GOT3 (cell line): ENCODE measurements at places on chromosomes 13 and 19.

GRCh38 chr13:40205771-40206240 lies 460.6 kb downstream of the FOXO1 start:
- DNase-seq = no peak

DNA sequence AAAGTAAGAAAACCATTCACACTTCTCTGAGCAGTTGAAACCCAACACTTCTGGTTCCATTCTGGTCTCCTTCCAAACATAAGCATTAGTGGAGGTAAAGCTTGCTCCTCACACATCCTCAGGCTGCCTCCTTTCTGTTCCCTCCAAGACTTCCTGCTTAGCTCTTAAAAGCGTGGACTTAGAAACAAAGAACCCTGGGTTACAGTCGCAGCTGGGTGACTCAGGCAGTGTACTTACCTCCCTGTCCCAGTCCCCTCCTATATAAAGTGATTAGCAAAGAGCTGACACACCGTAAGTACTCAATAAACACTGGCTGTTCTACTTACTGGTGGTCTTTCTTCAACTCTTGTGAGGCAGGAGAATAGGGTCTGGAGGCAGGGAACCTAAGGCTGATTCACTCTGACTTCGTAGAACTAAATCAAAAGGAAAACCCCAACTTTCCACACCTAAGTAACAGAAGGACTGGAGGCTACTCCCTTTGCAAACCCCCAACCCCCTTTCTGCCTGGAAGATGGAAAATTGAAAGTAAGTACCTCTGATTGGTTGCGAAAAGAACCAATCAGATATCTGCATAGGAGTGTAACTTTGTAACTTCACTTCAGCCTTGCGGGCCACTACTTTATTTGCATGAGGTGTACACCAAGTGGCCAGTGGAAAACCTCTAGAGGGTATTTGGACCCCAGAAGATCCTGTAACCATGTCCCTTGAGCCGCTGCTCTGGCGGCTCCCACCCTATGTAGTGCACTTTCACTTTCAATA lies 165.4 kb downstream of the SUCLA2 start:
- DNase-seq = no peak

DNA sequence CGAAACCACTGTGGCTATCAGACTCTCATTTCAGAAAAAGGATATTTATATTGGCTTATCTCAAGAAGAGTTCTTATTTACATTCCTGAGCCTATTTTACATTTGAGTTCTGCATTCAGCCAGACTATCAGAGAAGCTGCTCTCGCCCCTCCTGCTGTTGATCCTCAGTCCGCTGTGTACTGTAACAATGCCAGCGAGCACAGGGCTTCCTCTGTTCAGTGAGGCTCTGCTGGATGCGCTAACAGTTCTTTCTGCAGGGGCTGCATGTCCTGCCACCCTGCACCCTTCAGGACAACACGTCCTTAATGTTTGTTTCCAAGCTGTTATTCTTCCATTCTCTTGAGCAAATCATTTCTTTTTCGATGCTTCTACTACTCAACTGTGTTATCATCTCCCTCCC lies 463.7 kb upstream of the SGCG start:
- DNase-seq = no peak

GRCh38 chr19:10290357-10290875 lies 664 bp downstream of the ICAM5 start:
- no peak for DNase-seq

GRCh38 chr13:73865027-73865426 lies 269.2 kb downstream of the KLF12 start:
- DNase-seq = no peak

DNA sequence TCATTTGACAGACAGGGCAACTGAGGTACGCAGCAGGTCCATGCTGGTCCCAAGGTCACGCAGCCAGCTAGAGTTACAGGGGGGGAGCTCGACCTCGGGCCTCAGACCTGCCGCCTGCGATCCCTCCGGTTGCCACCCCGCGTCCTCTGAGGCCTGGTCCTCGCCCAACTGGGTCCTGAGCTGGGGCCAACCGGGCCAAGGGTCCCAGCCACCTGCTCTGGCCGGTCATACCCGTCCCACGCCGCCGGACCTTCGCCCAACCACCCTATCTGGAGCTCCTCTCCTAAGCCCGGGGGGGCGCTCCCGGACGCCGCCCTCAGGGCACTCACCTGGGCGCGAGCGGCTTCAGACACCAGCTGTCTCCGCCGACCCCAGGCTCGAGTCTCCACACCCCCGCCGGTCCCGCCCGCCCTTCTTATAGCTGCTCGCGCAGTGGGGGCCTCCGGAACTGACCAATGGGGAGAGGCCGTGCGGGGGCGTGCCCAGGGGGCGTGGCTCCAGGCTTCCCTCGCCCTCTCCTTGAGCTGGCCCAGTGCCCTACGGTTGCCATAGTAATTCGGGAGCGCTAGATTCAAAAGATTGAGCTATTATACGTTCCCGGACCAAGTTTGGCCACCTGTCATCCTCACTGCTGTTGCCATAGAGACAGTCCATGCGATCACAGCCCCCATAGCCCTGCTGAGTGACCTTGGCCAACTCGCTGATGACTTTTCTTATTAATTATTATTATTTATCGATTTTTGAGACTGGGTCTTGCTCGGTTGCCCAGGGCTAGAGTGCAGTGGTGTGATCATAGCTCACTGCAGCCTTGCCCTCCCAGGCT lies at the start of gene PLIN5:
TSS of gene PLIN5 (minus strand) at position 389 of the 823 bp plus-strand sequence. CDS start 1,150 bp downstream, outside the sequence.
- DNase-seq = no peak

GRCh38 chr19:57747472-57747807 lies 825 bp downstream of the ZNF776 start:
- DNase-seq = no peak

GRCh38 chr13:78881054-78881453 lies 222.1 kb upstream of the OBI1 start:
- no peak for DNase-seq

DNA sequence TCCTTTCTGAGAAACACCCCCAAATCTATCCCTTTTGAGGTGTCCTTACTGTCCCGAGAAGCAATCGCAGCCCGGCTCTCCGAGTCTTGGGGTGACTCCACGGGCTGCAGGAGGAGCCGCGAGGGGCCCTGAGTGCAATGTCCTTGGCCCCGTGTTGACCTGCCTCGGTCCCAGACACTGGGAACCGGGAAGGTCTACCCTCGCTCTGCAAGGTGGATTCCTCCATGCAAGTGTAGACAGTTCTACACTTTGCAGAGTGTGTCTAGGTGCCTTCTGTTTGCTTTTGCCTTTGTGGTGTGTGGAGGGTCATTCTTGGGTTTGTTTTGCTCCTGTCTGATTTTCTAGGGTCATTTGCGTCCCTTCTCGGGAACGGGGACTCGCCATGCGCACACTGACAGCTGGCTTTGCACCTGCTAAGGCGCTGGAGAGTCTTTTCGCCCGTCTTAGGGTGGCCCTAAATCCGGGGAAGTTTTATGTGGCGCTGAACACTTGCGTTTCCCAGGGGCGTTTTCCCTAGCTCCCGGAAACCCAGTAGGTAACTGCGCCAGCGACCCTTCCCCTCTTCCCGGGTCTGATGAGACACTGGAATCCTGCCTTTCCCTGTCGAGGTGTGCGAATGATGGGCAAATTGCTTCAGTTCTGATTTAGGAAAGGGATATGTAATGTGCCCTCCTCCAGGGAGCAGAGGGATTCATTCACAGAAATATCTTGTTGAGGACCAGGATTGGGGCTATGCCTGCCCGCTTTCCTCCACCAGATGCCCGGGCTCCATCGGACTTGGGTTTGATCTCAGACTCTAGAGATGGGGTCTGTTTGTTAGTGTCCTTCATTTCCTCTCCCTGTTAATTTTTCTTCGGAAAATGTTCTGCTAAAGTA lies 755 bp downstream of the SERTM1 start:
- DNase-seq = no peak

DNA sequence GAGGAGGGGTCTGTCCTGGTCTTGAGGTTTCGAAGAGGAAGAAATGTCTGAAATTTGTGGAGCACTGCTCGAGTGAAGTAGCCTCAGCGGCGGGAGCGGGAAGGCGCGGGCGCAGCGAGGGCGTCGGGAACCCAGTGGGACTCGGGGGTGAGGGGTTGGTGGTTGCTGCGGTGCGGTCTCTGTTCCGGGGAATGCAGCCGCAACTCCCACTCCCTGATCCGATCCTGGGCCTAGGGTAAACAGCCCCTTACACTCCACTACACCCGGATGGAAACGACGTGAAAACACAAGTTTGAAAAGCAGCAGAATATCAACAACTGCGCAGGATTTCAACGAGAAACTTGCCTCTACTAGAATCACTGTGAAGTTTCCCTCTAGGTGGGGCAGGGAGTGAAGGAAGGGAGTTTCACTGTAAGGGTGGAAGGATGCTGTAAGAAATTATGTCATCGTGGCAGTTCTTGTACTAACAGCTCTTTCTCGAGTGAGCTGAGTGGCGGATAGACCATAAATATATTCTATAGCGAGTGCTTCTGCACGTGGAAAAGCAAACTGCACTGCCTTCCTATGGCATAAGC lies 2.0 kb upstream of the KLF12 start:
- DNase-seq = no peak

DNA sequence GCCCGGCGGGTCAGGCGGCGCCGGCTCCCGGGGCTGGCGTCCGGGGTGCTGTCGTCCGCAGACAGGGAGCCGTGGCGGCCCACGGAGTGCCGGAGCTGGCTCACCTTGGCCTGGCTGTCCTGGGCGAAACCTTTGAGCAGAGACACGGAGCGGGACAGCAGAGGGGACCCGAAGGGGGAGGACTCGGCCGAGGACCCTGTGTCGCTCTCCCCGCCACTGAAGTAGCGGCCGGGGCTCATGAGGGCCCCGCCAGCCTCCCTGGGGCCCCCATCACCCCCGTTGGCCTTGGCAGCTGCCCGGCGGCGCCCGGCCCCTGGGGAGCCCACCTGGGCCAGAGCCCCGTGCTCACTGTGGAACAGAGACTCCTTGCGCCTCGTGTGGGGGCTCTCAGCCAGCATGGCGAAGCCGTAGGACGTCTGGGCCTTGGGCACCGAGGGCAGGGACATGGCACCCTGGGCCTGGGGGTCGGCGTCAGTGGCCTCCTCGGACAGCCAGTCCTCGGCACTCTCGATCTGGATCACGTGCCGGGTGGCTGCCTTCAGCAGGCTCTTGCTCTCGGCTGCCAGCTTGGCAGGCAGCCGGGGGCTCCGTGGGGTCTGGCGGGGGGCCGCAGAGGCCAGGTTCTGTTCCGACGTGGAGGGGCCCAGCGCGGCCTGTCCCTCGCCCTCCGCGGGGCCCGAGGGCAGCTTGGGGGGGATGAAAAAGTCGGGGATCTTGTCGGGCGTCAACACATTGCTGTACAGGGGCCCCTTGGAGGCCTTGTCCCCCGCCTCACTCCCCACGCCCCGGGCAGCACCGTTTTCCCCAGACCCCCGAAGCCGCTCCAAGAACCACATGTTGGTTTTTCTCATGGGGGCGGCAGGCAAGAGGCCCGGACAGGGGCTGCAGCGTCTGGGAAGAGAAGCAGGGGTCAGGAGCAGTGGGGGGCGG lies 1.2 kb downstream of the C2CD4C start:
- DNase-seq = no peak

DNA sequence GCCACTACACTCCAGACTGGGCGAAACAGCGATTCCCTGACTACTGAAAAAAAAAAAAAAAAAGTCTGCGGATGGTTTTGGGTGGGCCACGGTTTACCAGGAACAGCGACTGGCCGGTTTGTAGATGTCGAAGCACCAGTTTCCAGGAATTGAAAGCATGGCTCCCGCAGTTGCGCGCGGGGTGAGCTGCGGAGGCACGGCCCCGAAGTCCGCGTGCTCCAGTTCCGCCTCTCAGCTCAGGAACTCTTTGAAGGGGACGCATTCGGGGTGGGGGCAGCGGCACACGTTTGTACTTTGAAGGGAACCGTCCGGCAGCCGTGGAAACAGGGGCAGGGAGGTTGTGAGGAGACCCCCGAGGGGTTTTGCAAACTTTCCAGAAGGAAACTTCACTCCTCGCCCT lies 27.1 kb upstream of the PABPC3 start:
- no peak for DNase-seq

- no peak for DNase-seq
Observed at GRCh38 chr13:102642029-102642428, 45.2 kb downstream of the TPP2 start.

- DNase-seq = no peak
Observed at GRCh38 chr19:35451338-35452096, 3.5 kb downstream of the FFAR2 start.

DNA sequence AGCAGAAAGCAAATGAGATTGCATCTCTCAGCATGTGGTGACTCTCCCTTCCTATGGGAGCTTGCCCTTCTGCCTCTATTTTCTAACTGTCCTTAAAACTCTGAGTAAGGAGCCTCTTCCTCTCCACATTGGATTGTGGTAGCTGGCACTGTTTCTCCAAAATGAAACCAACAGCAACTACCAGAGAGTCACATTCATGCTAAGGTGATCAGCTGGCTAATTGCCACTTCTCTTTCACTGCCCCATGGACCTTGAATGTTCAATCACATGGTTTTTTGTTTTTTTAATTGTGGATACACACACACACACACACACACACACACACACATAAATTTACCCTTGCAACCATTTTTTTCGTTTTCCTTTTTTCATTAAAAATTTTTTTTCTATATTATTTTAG lies 154.7 kb upstream of the TSC22D1 start:
- DNase-seq = no peak
